Activated CD4-positive, alpha-beta T cell treated with anti-CD3 and anti-CD28 coated beads, Interleukin-2, amount 10 ng/mL, durations not matched to agents 24 days and 14 days (primary cell): ENCODE measurements at places on chromosomes 16 and 17. TPM values are rescaled to one million over a fixed set of nuclear protein-coding genes. Genes with fewer than 3 reads are reported as not detected.

The SEPTIN12 gene
- total RNA-seq = not detected in 2 replicates

DNA sequence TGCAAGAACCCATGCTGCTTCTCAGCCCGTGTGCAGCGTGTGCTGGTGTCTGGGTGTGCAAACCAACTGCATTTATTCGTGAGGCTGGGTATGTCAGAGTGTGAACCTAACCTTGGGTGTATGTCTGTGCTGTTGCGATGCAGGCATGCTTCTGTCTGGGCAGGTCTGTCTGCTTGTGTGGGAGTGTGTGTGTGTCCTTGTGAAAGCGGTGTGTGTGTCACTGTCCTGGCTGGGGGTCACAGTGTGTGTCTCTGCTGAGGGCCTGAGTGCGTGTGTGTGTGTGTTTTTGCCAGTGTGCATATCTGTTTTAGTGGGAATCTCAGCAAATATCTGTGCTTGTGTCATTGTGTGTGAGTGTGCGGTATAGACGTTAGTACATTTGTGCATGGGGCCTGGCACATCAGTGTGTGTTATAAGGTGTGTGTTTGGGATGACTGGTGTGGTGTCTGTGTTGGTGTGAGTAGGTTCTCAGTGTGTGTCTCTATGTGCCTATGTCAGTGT is 121.8 kb downstream of the CYLD start:
- DNase-seq = peak; percentile 45

GRCh38 chr16:83799336-83799735 is 8.4 kb upstream of the HSBP1 start:
- DNase-seq = no peak

The COPRS gene
- 67.9 and 69.4 TPM in 2 replicates for total RNA-seq
